Stimulated activated CD4-positive, alpha-beta T cell treated with anti-CD3 and anti-CD28 coated beads, Interleukin-4, amount 100 ng/mL, for 24 hours (primary cell): ENCODE measurements at places on chromosomes 7 and 10.

DNA sequence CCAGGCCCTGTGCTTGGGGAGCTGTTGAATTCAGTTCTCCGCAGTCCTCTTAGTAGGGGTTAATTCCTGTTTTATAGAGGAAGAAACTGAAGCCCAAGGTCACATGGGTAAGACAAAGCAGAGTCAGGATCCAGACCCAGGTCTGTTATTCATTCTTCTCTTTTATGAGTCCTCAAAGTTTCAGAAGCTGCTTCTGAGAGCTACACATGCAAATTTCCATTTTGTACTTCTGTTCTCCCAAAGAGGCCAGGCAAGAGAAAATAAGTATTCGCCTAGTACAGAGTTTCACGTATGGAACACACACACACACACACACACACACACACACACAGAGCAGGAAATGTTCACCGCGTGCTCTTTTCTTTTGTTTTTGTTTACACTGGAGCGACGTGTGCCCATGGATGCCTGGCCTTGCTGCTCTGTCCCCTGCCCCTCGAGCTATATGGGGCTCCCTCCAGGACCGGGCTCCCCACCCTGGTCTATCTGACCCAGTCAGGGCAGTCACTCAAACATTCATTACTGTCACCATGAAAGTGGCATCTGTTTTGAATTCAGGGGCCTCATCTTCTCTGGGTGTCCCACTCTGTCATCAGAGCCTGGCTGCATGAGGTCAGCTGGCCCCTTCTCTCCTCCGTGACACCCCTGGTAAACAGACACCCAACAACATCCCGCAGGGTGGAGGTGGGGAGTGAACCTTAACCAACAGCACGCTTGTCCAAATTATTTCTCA, 84.4 kb downstream of the TNS3 start:
- DNase-seq = no peak

DNA sequence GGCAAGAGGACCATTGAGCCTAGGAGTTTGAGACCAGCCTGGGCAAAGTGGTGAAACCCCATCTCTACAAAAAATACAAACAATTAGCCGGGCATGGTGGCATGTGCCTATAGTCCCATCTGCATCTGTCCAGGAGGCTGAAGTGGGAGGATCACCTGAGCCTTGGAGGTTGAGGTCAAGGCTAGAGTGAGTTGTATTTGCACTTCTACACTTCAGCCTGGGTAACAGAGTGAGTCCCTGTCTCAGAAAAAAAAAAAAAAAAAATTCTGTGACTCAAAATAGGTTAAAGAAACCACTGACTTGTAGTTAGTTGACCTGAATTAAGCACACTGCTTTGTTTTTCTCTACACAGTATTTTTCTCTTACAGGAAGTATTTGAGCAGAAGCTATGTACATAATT, 74.4 kb downstream of the METTL2B start:
- no peak for DNase-seq

DNA sequence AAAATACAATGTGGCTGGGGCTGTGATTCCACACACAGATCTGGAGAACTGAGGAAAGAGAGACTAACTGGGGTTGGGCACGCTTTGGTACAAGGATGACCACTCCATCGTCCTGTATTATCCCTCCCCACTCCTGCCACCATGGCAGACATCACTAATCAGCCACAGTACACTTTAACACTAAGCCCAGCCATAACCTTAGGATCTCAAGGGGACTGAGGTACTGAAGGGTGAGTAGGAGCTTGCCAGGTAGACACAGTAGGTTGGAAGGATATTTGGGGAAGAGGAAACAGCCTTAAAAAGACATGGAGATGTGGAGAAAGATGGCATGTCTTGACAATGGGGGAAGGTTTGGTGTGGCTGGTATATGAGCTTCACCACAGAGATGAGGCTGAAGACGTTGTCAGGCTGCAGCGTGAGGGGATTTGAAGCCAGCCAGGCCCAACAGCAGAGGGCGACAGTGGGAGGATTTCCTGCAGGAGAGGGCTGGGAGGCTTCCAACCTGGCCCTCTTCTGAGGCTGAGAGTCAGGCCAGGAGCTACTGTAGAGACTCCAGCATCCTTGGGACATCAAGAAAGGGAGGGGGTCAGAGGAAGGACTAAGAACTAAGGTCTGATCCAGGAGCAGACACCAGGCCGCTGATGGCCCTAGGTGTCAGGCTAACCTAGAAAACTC, 58.6 kb upstream of the COL13A1 start:
- DNase-seq = no peak

GRCh38 chr10:110091830-110092229, 84.0 kb downstream of the ADD3 start:
- no peak for DNase-seq

GRCh38 chr10:122182308-122182707, 88.8 kb upstream of the BTBD16 start:
- DNase-seq = no peak

- no peak for DNase-seq
Observed at GRCh38 chr7:70512144-70512543, 619.8 kb upstream of the GALNT17 start.
